Daoy (cell line): ENCODE measurements at places on chromosomes 2 and 18. TPM values are rescaled to one million over a fixed set of nuclear protein-coding genes. Genes with fewer than 3 reads are reported as not detected.

DLGAP1 gene
- 0.27 and 2.9 TPM in 2 replicates for total RNA-seq

SERPINB12 gene
- total RNA-seq = not detected in 2 replicates

FAM124B gene
- 0.11 and 0.65 TPM in 2 replicates for total RNA-seq

KRCC1 gene
- total RNA-seq = 33.1 and 42.1 TPM in 2 replicates

STAT4 gene
- 0.06 and 0.48 TPM in 2 replicates for total RNA-seq

DNA sequence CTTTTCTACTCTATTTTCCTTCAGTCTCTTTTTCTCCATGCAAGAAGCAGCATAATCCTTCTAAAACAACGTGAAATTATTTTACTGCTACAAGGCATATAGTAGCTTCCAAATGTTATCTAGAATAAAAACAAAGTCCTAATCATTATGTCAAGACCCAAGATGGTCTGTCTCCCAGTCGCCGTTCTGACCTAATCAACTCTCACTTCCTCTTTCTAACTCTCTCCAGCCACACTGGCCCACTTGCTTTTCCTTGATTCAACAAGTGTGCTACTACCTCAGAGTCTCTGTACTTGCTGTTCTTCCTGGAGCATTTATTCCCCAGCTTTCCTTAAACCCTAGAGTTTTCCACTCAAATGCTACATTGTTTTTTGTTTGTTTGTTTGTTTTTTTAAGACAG lies 1491.2 kb downstream of the LRP1B start:
- no peak for DNase-seq

- DNase-seq = no peak
Measured at GRCh38 chr2:203873461-203873860, 5.9 kb downstream of the CTLA4 start.

DNA sequence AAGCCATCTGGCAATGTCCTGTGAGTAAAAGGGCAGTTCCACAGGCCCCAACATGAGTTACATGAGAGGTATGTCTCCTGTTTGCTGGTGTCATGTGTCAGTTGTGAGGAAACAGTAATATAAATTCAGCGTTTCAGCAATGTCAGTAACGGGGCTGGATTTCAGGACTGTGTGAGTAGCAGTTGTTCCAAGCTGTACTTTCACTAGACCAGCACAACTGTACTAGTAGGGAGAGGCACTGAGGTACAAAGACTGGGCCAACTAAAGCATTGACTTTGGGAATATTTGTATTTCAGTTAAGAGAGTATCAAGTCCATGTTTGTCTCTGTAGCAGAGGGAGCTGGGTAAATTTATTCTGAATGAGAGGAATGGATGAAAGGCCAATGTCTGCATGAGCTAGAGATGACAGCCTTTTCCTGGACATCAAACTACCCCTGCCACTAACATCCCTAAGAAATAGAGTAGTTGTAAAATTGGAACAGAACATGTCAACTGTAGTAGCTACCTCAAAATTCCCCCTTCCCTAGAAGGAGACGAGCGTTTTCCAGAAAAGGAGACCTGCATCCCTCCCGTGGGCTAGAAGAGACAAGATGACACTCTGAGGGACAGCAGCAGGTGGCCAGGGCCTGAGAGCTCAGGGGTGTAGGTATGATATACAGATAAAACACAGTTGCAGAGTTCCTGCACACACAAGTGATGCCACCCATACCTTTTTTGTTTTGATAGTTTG lies 24.4 kb downstream of the EIF4E2 start:
- DNase-seq = no peak

DNA sequence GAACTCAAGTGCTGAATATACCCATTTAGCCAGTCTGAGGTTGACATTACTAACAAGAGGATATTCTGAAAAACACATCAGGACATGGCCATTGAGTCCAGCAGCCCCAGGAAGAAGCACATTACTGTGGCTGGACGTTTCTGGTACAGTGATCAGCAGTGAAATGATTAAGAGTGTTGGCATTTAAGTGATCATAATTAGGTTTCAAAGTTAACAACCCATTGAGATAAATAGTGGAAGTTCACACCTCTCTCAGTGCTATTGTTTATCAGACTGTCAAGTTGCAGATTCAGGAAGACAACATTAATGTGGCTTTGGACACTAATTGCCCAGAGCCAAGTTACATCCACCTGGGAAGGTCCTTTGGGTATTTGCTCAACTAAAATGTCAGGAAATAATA lies 139.5 kb upstream of the GAREM1 start:
- DNase-seq = no peak

DNA sequence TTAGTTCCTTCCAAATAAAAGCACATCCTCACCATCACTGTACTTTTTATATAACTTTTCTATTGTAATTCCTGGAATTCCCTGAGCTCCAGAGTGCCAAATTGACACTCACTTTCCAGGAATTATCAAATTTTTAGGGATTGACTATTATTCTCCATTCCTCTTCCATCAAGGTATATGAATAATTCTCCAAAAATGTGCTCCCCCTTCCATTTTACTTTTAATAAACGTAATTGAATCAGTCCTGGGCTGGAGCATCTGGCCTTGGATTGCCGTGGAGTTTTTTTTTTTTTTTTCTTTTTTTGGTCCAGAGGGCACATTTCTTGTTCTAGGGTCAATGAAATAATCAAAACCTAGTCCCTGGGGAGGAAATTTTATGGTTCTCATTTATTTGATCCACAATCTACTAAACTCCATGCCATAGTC lies 304.3 kb downstream of the CDCA7 start:
- DNase-seq = no peak
